ENCODE measurements at places on chromosomes 1 and 21.
A peak's percentile ranks its signal among the peaks of the same experiment; 100 is the strongest.

- DNase-seq = peak; percentile 56
Measured at GRCh38 chr1:33180226-33180910, 1.5 kb downstream of the TRIM62 start.

DNA sequence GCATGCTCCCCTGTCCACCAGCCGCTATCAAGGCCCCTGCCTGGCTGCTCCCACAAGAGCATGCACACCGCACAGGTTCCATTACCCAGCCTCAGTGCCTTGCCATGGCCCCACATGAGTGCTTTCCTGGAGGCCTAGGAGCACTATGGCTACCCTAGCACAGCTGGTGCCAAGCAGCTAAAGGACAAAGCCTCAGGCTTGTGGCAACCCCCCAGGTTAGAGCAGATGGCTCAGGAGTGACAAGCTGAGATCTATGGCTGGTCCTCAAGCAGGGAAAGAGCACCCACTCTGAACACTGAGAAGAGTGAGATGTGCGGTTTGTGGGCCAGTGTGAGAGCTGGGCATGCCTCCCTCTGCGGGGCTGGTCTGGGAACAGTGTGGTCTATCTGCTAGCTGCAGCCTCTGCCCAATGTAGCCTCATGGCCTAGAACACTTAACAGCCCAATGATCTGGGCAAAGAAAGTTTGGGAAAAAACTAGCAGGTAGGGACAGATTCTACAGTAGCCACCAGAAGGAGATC is 129.8 kb downstream of the VAV3 start:
- no peak for DNase-seq

GRCh38 chr21:46136739-46137349 is 18.5 kb downstream of the FTCD start:
- no peak for DNase-seq

DNA sequence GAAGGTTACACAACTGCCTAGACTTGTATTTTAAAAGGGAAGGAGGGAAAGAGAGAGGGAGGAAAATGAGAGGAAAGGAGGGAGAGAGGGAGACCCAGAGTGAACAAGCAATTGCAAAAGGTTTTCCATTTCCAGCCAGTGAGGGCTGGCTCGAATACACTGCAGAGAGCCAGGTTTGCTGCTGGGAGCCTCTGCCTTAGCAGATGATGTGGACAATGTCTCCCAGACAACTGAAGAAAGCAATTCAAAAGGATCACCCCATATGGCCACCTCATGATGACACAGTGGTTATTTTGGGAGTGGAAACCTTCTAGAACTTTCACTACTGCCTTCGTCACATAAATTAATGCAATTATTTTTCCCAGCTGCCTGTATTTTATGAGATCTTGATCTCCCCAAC is 86.4 kb downstream of the BCAR3 start:
- no peak for DNase-seq

- DNase-seq = no peak
Measured at GRCh38 chr1:228989992-228990827, 254.9 kb downstream of the RHOU start.

DNA sequence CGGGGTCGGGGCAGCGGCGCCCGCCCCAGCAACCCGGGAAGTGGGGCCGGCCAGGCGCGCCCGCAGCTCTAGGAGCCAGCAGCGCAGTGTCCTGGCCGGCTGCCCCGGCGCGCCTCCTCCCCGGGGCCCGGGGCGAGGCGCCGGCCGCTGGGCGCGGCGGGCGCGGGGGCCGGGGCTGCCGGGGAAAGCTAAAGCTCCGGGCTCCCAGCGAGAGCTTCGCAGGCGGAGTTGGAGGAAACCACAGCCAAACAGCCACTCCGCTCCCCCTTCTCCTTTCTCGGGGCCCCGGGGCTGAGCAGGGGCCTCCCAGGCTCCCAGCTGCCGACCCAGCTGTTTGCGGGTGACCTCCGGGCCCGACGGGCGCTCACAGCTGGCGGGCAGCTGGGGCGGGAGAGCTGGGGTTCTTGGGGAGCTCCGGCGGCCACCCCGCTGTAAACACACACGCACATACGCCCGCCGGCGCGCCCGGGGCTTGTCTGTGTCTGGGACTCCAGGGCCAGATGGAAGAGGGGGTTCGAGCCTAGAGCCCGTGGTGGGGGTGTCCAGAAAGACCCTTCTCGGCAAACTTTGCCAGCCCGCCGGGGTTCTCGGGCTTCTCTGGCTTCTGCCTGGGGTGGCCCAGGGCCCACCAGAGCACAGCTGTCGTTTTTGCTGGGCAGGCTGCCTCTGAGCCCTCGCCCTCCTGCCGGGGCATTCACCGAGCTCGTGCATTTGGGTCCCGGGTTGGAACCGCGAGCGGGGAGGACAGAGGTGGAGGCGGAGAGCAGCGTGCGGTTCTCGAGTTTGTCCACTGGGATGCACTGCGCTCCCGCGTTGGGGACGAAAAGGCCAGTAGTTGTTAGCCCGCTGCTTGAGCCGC is 1.5 kb downstream of the AJAP1 start:
- DNase-seq = no peak

DNA sequence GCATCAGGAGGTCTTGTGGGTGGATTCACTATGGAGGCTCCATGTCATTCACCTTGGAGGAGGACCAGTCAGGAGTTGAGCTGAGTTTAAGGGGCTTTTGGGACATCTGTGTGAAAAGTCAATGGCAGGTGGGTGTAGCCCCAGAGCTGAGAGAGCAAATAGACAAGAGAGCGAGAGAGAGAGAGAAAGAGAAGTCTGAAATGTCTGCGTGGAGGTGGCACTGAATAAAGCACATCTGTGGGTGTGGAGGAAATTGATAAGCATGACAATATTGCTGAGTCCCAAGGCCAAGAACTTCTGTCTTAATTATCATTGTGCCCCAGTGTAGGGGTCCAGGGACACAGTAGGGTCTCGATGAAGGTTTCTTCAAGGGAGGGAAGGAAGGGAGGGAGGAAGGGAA is 79.5 kb upstream of the VAMP3 start:
- DNase-seq = no peak

GRCh38 chr1:206972728-206973127 is 2.5 kb upstream of the FCAMR start:
- no peak for DNase-seq

DNA sequence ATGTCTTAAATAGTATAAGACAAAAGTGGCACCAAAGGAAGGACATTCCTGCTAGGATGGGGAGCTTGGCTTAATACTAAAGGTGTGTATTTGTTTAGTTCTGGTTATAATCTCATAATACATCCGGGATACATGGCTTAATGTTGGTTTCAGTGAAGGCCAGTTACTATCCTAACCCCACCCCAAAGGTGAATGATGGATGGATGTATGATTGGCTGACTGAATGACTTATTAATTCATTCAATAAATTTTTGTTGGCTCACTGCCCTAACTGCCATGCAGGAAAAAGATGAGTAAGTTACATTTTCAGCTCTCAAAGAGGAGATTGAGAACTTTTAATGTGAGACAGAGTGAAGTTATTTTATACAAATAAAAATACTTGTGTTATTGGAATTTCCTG is 52.2 kb downstream of the PHACTR4 start:
- DNase-seq = no peak

GRCh38 chr1:8816831-8817411 is 519 bp downstream of the RERE start:
- peak; percentile 3 for DNase-seq

DNA sequence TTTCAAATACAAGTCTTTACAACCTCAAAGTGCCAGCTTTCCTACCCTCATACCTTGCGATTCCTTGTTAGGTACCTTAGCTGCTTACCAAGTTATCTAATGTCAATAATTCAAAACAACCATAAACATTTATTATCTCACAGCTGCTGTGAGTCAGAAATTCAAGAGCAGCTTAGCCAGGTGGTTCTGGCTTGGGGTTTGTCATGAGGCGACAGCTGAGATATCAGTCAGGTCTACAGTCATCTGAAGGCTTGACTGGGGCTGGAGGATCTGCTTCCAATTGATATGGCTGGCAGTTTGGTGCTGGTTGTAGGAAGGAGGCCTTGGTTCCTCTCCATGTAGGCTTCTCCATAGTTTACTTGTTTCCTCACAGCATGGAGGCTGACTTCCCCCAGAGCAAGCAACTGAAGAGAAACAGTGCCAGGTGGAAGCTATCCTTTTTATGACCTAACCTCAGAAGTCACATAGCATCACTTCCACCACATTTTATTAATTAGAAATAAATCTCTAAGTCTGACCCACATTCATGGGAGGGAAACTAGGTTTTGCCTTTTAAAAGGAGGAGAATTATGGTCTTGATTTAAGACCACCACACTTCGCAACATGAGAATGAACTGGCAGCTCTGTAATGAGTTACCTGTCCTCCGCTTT is 103.3 kb upstream of the FGGY start:
- no peak for DNase-seq

- no peak for DNase-seq
Measured at GRCh38 chr1:50139339-50140181, 30.8 kb downstream of the ELAVL4 start.

GRCh38 chr1:65704318-65704717 is 88.4 kb upstream of the PDE4B start:
- no peak for DNase-seq

GRCh38 chr1:181043025-181043888 is 9.5 kb downstream of the MR1 start:
- no peak for DNase-seq

- DNase-seq = no peak
Measured at GRCh38 chr1:168959382-168959781, 147.1 kb upstream of the ATP1B1 start.

GRCh38 chr1:93585059-93585966 is 96.3 kb downstream of the BCAR3 start:
- DNase-seq = no peak

- no peak for DNase-seq
Measured at GRCh38 chr1:239388578-239388977, 2.2 kb downstream of the CHRM3 start.

- DNase-seq = no peak
Measured at GRCh38 chr1:59143133-59143487, 153.8 kb upstream of the FGGY start.

DNA sequence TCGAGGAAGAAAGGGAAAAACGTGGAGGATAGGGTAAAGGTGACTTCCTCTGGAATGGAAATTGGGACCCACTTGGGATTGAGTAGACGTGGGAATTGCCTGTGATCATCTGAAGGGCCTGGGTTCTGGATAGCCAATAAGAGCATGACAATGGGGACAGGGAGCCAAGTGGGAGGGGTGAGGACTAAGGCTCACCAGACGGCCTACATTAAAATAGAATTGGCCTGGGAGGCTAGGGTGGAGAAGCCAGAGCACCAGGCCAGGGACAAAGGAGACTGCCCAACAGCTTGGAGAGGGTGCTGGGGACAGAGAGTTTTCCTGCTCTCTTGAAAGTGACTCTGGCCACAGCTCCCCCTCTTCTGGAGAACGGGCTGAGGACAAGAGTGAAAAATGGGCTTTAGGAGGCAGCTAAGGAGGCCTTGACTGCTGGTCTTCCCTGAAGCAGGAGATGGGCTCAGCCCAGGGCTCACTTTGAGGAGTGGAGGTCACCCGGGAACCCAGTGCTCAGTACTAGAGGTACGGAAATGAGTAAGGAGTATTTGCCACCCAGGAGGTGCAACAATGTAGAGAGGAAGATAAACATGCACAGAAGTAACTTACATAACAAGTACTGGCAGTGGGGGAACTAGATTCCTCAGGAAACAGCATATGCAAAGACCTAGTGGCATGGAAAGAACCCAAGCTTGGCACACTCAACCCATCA is 18.8 kb downstream of the INKA2 start:
- DNase-seq = no peak

GRCh38 chr1:46204406-46204742 is 1.2 kb downstream of the LURAP1 start:
- DNase-seq = no peak

- DNase-seq = no peak
Measured at GRCh38 chr1:233975486-233975885, 71.0 kb downstream of the SLC35F3 start.

GRCh38 chr1:181676269-181676668 is 193.0 kb downstream of the CACNA1E start:
- DNase-seq = no peak

- DNase-seq = no peak
Measured at GRCh38 chr1:48462716-48463302, 9.2 kb downstream of the SPATA6 start.

DNA sequence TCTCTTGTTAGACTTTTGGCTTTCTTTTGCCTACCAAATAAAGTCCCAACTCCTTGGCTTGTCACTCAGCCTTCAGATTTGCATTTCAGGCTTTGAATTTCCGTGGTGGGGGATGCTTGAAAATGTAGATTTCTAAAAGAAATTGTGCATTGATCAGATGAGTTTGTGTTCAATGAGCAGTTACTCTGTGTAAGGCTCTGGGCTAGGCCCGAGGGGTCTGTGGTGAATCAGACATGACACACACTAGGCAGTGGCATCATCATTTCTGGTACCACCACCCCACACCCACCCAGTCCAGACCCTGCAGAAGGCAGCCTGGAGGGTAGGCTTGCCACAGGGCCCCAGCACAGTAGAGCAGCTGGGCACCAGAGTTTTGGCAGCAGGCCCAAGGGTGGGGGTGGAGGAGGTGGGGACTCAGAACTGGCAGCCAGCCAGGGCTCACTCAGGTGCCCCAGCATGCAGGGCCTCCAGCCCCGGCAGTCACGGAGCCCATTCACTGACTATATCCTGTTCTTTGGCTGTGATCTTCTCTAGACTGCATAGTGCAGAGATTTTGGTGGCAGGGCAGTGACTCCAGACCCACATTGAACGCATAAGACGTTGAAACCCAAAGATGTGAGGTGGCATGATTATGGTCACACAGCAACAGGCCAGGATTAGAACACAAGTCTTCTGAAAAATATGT is 97.2 kb upstream of the ARTN start:
- peak; percentile 56 for DNase-seq

DNA sequence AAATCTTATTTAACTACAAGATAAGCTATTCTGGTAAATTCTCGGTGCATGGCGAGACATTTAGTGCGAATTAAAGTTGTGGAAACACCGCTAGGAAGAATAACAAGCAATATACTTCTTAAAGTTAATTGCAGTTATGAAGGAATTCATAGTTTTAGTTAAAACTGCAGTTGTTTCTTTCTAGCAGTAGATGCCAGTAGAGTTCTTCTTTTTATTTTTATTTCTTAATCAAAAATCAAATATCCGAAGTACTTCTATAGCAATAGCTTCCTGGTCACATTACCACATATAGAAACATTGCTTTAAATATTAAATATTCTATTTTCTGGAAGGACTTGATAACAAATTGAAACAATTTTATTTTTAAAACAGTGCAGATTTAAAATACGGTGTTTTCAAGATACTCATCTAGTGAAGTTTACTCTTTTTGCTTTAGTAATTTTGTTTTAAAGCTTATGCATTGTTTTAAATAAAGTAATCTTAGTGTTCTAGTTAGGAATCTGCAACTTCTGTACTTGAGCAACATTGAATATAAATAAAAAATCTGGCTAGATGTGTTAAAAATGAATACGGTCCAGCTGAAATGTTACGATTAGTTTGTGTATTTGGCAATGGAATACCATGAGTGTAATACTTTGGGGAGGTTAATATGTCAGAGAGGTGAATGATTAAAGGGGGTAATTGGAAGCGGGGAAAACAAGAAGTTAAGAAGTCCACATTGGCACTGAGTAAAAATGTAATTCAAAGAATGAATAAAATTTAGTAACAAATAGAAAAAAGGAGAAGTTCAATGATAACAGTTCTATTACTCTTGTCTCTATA is 2.7 kb upstream of the PRKACB start:
- DNase-seq = no peak

GRCh38 chr1:170175484-170175883 is 29.7 kb downstream of the NTMT2 start:
- no peak for DNase-seq

- DNase-seq = no peak
Measured at GRCh38 chr1:24294716-24295371, 24.3 kb upstream of the GRHL3 start.
